ENCODE measurements at places on chromosomes 1 and 21.

- no peak for DNase-seq
Observed at GRCh38 chr1:4825800-4826450, 171.5 kb downstream of the AJAP1 start.

DNA sequence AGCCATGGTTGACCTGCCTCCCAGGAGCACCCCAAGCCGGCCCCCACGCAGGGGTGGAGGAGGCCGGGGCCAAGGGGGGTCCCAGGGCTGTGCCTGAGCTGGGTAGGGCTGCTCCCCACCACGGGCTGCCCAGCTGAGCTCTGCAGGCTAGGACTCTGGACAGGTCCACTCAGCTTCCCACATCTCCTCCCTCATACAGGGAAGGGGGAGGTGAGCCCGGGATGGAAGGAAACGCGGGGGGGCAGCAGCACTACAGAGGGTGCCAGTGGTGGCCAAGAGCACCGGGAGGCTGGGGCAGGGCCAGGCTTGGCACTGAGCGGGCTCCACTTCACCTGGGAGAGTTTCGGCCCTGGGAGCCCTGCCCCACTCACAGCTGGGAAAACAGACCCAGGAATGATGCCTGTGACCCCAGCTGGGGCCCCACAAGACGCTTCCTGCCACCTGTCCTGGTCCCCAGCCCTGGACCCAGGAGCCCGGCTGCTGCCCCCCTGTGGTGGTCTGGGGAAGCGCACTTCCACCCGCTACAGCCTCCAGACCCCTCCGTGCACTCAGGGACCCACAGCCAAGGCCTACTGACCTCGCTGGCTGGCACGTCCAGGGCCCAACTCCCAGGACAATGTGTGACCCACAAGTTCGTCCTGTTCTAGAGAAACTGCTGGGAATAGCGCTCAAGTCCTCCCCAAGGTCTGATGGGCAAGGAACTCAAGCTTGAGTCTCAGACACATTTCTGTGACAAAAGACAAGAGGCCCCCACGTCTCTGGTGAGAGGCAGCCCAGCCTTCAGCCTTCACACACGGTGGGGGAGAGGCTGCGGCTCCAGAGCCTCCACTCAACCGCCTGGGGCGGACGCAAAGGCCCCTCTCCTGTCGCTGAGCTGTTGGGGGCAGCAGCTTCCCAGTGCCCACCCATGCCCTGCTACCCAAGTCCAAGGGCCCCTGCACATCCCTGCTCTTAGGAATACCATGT lies 3.0 kb downstream of the AURKAIP1 start:
- DNase-seq, result no peak

- DNase-seq, result no peak
Observed at GRCh38 chr1:1421147-1421906, at the start of gene ANKRD65. Gene ANKRD65, minus strand, starts transcription at chr1:1421276. Its CDS starts 271 bp downstream, at chr1:1421005.

DNA sequence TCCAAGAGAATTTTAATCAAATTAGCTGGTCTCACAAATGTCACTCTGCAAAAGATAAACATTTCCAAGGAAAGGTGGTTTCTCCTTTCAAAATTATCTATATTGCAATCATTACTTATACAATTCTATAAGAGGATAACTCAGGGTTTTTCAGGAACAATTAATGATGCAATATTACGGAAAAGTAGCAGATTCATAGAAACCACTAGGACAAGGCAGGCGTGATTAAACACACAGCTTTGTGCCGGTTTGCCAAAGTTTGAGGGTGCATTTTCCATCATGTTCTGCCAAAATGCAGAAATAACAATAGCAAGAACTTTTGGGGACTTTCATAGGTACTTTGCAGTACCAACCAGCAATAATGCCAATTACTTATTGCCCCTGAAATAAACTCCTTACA lies 605 bp downstream of the TNFRSF9 start:
- no peak for DNase-seq

DNA sequence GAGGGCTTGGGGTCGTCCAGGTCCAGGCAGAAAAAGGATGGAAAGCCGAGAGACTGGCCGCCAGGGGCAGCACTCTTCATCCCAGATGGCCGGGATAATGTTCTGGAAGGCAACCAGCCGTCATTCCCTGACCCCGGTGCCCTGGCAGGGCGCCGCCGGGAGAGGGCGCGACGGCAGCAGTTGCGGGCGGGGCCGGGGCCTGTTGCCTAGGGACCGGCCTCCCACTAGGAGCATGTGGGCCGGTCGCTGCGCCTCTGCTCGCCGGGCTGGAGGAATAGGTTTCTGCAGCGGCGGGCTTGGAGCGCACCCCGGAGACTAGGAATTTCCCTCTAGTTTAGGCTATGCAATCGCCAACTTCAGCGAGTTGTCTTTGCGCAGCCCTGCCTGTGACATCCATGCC lies 11.0 kb downstream of the DMRTB1 start:
- DNase-seq, result no peak

DNA sequence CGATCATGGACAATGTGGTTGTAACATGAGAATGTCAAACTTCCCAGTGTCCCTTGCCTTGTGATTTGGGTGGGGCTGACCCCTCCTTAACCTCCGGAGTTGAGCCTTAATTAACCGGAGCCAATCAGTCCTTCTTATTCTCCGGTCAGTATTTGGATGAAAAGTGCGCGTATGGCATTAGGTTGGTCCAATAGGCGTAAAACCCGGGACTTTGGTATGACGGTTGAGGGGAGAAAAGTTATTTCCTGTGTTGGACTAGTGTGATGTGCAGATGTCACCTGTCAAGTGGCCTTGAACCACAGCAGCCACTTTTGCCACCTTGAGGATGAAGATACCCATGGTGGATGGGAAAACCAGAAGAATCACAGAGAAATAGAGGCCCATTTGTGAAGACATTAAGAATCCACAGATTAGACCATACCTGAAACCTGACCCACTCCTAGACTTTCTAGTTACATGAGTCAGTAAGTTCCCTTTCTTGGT lies 5.1 kb downstream of the PAFAH2 start:
- no peak for DNase-seq

DNA sequence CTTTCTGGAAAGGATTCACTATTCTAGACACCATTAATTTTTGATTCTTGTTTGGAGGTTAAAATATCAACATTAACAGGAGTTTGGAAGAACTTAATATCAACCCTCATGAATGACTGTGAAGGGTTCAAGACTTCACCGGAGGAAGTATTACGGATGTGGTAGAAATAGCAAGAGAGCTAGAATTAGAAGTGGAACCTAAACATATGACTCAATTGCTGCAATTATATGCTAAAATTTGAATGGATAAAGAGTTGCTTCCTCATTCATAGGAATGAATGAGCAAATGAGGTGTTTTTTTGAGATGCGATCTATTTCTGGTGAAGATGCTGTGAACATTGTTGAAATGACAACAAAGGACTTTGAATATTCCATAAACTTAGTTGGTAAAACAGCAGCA lies 77.9 kb upstream of the TNFSF4 start:
- DNase-seq, result no peak

DNA sequence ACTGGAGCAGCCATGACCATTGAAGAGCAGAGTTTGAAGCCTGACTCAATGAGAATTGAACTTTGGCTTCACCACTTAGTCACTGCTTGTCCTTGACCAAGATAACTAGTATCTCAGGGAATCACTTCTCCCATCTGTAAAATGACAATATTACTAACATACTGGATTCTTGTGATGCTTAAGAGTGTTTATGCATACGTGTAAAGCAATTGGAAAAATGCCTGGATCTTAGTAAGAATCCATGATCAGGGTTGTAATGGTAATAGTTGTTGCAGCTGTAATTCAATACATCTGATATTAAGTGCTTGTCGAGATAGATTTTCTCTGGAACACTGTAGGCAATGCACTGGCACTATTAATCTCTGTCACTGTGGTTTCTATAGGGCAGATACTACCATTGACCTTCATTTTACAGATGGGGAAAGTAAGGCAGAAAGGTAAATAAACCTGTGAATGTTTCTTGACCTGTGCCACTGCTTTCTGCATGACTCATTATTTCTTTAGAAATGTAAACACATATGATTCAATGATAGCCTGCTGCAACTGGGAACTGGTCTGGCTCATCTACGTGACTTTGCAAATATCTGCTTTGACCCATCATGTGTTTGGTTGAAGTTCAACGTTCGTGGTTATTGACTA lies 662.5 kb downstream of the PLA2G4A start:
- DNase-seq, result no peak

DNA sequence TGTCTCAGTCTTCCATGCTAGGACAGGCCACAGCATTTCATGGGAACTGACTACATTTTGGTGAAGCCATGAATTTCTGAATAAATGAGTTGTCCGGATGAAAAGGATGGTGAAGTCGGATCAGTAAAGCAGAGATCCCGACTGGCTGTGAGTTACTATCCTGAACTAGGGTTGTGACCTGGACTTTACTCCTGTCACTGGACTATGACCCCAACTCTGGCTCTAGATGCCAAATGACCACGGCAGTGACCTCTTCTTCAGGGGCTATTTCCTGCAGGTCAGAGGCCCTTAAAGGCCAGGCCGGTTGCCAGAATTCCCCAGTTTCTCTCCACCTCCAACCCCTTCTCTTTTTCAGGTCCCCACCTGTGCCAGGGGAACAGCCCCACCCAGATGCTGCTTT lies 1.7 kb upstream of the NECTIN4 start:
- DNase-seq, result no peak

- no peak for DNase-seq
Observed at GRCh38 chr1:960363-961131, at the start of gene KLHL17. Gene KLHL17, plus strand, starts transcription at chr1:960584. Its CDS starts 110 bp downstream, at chr1:960694.

DNA sequence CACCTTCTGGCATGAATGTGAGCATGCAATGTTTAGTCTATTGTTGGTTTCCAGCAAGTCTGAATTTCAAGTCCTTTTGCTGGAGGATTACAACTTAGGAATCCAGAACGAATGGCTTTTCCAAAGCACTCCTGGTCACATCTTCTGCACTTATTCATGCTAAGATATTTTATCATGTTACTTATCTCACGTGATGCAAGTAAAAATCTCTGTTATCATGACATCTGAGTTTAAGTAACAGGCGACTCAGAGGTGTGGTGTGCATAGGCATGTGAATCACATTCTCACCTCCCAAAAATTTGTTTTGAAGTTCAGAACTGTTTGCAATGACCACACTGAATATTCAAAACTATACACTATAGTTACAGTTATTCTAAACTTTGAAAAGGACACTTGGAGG lies 204.8 kb upstream of the FGGY start:
- DNase-seq, result no peak

DNA sequence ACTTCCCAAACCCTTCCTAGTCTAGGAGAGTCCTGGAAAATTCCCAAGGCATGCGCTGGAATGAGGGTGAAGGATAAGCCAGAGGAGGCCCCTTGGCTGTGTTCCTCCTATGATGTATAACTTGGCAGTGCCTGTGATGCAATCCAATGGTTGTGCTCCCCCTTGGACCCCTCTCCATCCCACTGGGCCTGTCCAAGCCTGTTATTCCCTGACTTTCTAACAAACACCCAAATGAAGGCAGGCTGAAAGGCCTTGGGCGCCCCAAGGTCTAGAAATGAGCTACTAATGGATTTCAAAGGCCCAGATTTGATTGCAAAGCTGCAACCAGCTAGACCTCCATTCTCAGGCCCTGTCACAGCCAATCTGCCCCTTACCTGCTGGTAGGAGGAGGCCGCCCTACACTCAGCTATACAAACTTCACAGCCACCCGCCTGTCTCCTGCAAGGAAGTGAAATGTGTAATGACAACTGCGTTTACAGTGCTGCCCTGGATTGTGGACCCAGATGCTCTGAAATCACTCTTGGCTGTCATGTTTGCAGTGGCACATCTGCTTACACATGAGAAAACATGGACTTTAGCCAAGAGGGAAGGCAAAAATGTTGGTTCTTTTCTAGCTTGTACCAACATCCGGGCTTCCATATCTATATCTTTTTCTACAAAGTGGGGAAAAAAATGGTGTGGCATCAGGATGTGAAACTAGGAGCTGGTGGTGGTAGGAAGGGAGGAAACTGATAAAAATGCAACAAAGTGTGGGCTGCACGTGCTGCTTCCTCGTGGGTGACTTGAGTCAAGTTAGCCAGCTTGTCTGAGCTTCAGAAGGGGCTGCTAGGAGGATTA lies 130.4 kb downstream of the TRABD2B start:
- DNase-seq, result no peak

GRCh38 chr1:63795455-63795854 lies 21.6 kb downstream of the ROR1 start:
- DNase-seq, result no peak

GRCh38 chr1:21341022-21341421 lies 50.8 kb upstream of the ECE1 start:
- DNase-seq, result no peak

- DNase-seq, result no peak
Observed at GRCh38 chr1:2471587-2472001, 4.5 kb upstream of the PLCH2 start.

GRCh38 chr1:203283597-203283996 lies 21.7 kb upstream of the BTG2 start:
- DNase-seq, result no peak

DNA sequence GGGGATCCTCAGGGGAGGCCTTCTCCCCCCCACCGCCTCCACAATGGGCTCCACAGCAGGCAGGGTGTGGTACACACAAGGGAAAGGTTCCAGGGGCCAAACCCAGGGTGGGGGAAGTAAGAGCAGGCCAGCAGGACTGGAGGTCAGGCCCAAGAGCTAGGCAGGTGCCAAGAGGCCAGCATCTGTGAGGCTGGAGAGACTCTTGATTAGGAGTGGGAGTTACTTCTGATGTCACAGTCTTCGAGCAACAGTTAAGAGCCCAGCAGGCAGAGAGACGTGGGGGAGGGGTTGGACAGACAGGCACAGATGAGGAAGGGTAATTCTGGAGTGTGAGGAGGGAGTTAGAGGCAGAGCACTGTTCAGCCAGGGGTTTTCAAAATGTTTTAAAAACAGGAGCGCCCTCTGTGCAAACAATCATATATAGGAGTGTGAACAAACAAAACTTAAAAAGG lies 55.8 kb downstream of the SLC9A1 start:
- no peak for DNase-seq

- DNase-seq, result no peak
Observed at GRCh38 chr1:45677751-45678245, 8.5 kb downstream of the GPBP1L1 start.

- no peak for DNase-seq
Observed at GRCh38 chr21:33684068-33684467, 41.8 kb downstream of the ITSN1 start.

DNA sequence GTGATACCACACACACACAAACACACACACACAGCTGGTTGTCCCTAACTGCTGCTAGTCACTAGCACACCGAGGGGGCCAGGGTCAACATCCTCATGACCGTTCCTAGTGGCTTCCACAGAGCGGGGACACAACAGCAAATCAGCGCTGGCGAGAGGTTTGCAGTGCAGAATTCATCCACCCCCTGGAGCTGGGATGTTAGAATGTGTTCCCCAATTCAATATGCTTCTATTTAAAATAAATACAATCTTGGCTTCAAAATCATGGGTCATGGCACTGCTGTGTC lies 16.2 kb upstream of the C2CD2 start:
- DNase-seq, result no peak

- no peak for DNase-seq
Observed at GRCh38 chr1:69932760-69933159, 272.6 kb downstream of the LRRC40 start.

- DNase-seq, result no peak
Observed at GRCh38 chr1:191866155-191866554, 292.1 kb upstream of the RGS18 start.

DNA sequence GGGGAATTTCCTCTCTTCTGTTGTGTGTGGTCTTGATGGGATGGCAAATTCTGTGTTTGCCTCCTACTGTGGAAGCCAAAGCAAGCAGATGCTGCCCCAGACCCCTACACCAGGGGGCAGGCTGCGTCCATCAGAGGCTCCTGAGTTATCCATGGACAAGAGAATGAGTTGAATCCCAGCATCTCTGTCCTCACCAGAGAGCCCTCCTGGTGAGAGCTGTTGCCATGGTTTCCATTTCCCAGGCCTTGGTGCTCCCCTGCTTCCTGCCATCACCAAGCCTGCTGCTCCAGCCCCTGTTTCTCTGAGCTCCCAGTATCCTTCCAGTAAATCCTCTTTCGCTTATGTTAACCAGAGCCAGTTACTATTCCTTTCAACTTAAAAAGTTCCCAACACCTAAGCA lies 20.4 kb upstream of the GNG12 start:
- DNase-seq, result no peak
